SIG-M5 (cell line): ENCODE measurements at places on chromosomes 7 and 10.

DNA sequence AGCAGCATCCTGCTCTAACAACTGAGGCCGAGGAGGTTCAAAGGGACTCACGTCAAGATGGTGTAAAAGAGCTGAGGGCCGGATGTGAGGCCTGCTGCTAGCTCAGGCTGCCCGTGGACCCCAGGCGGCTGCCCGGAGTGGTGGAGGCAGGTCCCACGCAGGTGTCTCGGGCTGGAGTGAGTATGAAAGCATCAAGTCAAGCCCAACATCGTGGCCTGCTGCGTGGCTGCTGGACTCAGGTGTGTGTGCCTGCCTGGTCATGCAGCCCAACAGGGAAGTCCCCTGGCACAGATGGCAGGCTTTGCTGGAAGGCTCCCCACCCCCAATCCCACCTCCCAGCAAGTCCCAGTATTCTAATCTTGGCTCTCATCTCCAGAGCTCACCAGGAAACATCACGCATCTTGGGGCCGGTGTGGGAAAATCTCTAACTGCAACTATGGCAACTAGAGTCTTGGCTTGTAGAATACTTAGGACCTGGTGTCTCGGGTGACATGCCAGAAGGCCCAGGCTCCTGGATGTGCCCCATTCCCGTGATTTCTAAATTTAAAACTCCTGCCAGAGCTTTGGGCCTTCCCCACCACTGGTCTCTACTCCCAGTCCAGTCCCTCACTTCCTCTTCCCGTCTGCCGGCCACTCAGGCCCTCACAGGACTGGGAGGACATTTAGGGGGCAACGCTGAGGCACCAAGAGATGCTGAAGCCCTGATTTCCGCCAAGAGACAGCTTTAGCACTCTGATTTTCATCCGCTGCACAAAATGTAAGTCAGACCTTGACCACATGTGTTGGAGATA, 85.9 kb downstream of the PRKAG2 start:
- no peak for DNase-seq

- DNase-seq = no peak
Observed at GRCh38 chr10:29387269-29387668, 98.4 kb downstream of the LYZL1 start.

DNA sequence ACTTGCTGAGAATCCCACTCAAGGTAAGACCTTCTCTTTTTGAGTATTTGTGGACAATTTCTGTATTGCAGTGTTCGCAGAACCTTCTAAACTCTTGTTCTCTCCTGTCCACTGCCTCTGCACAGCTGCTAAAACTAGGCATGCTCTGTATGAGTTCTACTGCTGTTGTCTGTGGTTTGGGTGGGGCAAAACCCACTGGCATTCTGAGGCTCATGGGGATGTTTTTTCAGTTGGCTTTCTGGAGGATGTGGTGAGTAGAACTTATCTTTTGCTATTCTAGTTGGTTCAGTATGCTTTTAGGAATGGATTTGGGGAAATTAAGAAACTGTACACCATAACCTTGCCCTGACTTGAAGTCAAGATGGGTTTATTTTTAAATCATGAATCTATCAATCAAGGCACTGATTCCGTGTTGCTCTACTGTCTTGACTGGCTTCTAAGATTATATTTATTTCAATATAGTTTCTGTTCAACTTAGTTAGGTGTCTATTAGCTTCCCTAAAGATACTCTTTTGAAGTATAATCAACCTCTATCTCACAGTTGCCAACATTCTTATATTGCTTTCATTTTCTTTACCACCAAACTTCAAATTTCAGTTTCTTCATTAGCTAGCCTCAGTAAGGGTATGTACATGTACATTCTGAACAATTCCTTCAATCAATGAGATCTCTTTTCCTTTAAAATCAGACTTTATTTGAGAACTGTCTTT, 25.0 kb upstream of the C1GALT1 start:
- DNase-seq = no peak

DNA sequence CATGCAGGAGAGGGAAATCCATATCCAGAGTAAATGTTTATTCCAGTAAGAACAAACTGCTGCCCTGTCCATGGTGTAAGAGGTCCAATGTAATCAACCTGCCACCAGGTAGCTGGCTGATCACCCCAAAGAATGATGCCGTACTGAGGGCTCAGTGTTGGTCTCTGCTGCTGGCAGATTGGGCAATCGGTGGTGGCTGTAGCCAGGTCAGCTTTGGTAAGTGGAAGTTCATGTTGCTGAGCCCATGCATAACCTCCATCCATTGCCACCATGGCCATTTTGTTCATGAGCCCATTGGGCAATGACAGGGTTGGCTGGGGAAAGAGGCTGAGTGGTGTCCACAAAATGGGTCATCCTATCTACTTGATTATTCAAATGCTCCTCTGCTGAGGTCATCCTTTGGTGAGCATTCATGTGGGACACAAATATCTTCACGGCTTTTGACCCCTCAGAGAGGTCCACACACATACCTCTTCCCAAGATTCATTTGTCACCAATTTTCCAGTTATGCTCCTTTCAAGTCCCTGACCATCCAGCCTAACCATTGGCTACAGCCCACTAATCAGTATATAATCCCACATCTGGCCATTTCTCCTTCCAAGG, 23.3 kb upstream of the PAPSS2 start:
- no peak for DNase-seq

DNA sequence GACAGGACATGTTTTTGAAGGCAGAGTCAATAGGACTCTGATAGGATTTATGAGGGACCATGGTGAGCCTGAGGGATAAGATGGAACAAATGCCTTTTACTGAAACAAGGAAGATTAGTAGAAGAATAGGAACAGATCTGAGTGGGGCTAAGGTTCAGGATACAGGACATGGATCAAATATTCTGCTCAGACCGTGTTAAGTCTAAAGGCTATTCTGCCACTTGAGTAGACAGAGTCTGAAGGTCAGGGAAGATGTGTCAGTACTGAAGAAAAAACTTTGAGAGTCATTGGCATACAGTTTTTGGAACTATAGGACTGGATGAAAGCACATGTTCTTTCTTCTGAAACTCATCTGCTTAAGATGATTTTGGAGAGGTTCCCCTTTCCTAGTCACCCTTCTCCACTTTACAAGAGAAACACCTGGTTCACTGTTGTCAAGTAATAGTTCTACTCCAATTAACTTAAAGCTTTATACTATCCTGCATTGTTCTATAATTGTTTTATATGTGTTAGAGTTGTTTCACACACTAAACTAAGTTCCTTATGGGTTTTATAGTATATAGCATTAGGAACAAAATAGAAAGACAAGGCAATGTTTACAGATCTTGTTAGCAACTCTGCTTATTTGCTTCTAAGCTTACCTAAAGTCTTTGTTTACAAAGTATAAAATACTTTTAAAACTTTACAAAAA, 43.4 kb downstream of the WASL start:
- no peak for DNase-seq

DNA sequence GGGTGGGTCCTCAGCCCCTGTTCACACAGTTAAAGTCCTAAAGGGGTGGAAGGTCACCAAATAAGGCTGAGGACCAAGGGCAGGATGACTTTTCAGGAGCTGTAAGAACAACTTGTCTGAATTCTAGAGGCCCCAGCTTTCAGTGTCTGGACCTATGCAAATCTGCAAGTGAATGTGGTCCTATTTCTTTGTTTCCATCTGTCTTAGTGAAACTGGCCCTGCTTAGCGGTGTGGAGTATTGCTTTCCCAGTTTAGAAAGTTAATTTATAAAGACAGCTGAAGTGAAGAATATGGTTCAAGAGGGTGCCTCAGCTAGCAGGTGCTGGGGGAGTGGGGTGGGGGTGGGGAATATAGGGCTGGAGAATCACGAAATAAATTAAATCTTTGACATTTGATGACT, 40.1 kb downstream of the HHEX start:
- no peak for DNase-seq
